ENCODE measurements at places on chromosomes 4 and X.

DNA sequence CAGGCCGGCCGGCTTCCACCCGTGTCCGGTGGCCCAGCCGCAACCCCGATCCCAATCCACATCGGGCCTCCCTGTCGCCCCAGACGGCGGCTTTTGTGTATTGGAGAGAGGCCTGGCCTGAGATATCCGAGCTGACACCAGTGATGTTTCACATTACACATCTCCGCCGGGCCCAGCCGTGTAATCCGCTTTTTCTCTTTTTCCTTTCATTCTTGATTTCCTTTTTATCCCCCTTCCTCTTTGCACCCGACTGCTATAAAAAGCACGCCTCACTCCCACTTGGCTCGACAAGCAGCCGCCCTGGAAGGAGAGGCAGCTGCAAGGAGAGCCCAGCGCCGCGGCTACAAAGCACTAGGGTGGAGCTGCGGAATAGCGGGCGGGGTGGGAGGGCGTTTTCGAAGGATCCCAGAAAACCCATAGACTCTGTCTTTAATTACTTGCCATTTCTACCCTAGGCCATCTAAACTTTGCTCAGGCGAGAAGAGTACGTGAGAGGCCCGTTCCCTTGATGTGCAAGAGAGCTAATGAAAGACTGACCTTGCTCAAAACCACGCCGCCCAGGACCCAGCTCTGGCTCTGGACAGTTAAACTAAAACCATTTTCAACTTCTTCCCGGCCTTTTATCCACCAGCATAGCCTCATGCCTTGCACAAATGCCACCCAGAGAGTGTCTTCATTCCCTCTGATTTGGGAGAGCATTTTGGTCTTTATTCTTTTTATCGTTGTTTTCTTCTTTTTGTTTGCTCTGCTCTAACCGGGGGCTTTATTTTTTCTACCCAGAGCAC lies 3.2 kb downstream of the PITX2 start:
- DNase-seq = no peak

DNA sequence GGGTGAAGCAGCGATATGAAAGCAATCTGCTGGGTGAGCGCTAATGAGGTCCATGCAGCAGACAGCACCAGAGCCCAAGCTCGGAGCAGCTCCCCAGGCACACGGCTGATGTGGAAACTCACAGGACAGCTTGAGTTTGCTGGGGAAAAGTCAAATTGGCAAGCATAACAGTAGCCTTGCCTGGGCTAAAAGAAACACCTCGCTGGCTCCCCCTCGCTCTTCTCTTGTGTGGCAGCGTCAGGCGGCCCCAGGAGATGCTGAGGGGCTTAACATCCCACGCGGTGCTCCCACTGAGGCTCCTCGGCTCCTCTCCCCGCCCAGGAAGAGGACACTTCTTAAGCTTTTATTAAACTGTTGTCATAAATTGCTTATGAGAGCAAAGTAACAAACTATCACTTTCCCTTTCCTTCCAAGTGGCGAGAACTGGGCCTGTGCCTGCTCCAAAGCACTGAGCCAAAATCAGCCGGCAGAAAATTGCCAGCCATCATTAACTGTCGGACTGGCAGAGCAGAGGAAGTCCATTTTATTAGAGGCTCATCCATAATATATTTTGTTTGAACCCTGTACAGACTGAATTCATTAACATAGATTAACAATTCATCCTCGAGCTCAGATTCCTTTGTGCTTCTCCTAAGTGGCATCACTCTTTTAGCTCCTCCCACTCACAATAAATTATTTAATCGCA lies 111.4 kb downstream of the TSPAN5 start:
- DNase-seq = no peak

DNA sequence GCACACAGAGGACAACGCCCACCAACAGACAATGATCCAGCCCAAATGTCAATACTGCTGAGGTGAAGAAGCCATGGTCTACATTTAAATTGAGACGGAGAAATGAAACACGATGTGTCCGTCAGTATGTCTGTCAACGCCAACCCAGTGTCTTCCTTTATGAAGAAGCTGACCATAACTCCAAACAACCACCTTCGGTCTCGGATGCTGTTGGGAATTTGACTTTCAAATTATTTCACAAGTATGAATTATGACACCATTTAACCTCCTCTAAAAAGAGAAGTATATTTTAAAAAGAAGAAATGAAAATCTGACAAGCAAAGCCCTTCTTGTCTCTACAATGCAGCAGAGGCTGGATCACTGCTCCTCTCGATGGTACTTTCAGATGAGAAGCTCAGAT lies 123.7 kb upstream of the MAP3K15 start:
- no peak for DNase-seq

GRCh38 chr4:159042097-159042605 lies 60.7 kb upstream of the RAPGEF2 start:
- DNase-seq = no peak

- DNase-seq = no peak
Measured at GRCh38 chrX:67781132-67781531, 237.3 kb downstream of the AR start.

GRCh38 chr4:77226939-77227705 lies 70.1 kb downstream of the CCNG2 start:
- DNase-seq = no peak

DNA sequence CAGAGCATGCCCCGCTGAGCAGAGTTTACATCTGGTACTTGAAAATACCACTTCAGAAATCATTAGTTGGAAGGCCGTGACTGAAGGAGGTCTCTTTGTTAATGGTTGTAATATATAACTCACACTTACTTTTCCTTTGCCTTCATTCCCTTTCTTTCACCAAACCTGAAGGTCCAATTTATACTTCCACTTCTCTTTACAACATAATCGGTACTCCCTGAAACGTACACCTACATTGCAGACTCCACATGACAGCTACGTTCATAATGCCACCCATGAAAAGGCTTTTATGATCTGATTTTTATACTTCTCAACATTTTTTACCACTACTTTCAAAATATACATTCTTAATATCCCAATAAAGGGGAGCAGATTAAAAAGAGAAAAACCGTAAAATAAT lies 298.7 kb downstream of the C4orf33 start:
- no peak for DNase-seq

DNA sequence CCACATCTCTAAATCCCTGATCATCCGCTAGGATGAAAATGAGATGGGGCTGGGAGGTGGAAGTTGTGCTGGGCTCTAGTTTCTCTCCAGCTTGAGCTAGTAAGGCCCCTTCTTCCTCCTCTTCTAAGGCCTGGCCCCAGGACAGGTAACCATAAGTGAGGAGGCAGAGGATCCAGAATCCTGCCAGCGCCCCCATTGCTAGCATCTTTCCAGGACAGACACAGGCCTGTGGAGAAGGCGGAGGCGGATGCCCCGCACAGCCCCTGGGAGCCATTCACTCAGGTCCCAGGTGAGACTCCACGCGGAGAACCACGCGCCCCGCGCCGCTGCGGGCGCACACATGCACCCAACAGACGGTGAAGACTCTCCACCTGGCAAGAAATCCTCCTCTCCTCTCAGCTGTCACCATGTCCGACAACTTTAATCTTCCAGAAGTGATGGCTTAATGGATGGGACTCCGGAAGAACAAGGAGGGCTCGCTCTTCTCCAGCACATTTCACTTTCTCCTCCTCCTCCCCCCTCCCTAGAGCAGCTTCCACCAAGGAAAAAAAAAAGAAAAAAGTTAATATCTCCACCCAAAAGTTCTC lies 793 bp downstream of the ARSJ start:
- no peak for DNase-seq

DNA sequence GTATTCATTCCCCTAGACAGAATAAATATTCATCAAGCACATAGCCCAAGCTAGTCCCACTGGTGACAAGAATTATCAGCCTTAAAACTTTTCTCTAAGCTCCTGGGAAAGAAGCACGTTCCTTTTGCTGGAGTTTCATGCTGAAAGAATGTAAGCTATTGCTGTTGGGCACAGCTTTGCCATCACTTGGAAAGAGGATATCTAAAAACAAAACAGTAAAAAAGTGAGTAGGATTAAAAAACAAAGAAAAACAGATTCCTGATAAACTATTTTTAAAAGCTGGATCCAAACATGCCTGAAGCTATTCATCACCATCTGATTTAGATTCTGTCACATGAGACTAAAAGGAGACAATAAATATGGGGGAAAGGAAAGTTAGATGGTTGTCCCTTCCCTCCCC lies 176.8 kb downstream of the SCFD2 start:
- DNase-seq = no peak

- DNase-seq = no peak
Measured at GRCh38 chr4:165208221-165208652, 876 bp downstream of the KLHL2 start.

DNA sequence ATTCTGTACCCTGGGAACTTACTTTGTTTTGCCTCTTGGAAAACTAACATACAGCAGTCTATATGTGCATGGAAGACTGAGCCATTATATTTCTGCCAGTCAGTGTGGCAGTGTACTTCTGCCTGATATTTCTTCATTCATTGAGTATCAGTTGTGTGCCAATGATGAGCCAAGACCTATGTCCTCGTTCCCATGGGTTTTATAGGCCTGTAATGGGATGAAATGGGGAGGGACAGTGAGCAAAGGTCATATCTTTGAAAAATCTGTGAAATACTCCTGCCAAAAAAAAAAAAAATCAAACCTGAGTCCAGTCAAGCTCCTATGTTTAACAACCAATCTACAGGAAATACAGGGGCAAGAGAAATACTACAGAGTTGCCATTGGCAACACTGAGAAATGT lies 9.1 kb downstream of the NSD2 start:
- DNase-seq = no peak

DNA sequence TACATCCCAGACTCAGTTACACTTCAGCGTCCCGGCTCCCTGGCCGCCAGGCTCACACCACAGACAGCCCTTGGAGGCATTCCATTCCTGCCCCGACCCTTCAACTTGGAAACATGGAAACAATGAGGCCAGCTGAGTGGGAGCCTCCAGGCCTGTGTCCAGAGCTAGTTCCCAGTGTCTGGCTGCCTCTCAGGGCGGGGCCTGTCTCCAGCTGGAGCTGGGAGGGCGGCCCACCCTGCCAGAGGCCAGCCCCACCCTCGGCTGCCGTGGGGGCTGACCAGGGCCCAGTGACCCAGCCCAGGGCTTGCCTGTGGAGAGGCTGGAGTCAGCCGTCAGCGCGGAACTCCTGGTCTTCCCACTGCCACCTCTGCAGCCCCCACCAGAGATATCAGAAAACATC lies 37.4 kb upstream of the SPON2 start:
- no peak for DNase-seq

DNA sequence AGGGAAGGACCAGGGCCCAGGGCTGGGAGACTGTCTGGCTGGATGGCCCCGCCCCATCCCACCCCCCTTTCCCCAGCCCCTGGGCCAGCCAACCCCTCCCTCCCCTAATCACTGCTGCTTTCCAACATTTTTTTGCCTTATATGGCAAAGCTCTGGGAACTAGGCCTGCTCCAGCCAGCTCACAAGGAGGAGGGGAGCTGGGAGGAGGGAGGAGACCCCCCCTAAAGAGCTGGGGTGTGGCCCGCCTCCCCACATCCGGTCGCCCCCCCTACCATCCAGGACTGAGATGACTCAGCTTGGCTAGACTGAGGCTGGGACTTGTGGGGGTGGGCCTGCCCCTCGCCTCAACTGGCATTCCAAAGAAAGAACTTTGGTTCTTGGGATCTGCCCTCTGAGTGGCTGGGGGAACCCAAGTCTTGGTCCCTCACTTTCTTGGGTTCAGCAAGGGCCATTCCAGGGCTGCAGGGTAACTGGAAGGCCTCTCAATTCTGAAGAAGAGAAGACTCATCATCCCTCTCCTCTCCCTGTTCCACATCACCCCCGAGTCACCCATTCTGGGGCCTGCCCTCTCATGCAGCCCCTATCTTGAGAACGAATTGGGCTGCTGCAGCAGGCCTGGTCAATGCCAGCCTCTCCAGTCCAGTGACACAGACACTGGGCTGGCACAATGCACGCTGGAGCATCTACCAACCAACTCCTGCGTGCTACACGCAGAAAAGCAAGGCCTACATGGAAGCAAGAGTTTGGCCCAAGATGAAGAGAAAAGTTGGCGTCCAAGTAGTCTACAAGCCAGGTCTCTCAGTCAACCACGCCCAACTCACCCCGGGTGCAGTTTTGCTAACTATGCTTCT lies 4.8 kb downstream of the FLNA start:
- DNase-seq = no peak

DNA sequence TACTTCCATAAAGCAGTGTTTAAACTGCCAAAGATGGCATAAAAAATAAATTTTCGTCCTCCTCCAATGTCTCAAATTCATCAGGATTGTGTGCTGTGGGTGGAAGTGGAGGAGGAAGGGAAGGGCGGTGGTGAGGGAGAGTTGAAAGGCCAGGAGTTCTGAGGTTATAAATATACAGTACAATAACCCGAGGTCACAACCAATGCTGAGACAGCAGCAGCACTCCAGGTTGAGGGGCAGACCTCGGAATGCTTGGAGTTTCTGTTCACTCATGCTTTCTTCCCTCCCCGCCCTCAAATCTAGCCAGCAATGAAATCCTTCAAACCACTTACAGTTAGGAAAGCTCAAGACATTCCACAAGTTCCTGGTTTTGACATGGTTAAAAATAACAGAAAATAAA lies 134.0 kb upstream of the SMAD1 start:
- DNase-seq = no peak

DNA sequence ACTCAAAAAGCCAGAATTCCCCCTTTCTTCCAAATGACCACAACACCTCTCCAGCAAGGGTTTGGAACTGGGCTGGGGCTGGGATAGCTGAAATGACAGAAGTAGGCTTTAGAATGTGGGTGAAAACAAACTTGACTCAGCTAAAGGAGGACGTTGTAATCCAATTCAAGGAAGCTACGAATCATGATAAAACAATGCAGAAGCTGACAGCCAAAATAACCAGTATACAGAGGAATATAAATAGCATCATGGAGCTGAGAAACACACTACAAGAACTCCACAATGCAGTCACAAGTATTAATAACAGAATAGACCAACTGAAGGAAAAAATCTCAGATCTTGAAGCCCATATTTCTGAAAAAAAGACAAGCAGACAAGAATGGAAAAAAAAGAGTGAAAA lies 95.8 kb upstream of the TET2 start:
- no peak for DNase-seq

DNA sequence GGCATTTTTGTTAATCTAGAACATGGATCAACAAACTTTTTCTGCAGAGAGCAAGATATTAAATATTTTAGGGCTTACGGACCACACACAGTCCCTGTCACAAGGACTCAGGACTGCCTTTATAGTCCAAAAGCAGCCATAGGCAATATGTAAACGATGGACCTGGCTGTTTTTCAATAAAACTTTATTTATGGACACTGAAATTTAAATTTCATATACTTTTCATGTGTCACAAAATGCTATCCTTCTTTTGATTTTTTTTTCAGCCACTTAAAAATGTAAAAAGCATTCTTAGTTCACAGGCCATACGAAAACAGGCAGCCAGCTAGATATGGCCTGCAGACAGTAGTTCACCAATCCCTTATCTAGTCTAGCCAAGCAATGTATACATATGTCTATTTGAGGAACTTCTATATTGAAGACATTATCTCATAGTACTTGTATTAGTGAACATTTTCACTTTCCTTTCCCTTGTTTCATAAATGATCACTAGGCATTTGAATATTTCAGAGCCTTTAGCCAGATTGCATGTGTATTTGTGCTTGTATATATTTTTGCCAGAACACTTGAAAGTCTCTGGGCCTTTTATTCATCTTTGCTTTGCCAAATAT lies 350.9 kb downstream of the RPA4 start:
- no peak for DNase-seq
